Peyer's patch (tissue), 4 donors: ENCODE measurements at places on chromosomes 11 and 22.

DNA sequence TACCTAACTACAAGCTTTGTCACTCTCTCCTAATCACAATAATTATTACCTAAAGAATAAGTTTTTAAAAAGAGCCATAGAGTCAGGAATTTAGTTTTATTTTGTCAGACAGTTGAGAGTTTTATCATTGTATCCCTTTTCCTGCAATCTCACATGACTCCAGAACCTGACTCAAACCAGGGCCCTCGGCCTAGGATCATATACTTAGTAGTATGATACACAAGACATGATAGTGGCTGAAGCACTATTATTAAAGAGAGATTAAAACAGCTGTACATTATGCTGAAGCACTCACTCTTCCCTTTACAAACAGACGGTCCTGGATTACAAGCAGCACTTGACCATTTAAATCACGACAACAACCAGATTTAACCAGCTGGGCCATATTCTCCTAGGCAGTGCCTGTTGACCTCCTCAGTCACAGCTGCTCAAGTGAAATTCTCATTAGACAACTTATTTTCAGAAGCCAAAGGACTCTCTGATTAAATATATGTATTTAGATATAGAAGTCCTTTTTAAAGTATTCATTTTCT lies 44.0 kb downstream of the SOX6 start:
- no peak for DNase-seq

GRCh38 chr11:16512198-16512898 lies 156.0 kb upstream of the SOX6 start:
- no peak for DNase-seq

DNA sequence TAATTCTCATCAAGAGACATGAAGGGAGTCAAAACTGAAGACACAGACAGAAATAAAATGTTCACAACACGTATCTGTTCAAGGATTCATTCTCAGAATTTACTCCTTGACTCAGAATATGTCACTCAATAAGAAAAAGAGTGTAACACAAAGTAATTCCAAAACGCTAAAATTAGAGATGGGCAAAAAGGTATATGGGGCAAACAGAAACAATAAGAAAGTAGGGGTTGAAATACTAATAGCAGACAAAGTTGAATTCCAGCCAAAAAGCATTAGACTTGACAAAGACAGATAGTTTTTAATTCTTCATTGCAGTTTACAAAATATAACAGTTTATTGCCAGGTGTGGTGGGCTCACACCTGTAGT lies 26.7 kb downstream of the GNB1L start:
- no peak for DNase-seq

- DNase-seq = no peak
These were observed 14.1 kb downstream of the WT1 start for GRCh38 chr11:32420937-32421901.
